Osteocyte (in vitro differentiated cells): ENCODE measurements at places on chromosomes 6 and 20. TPM values are rescaled to one million over a fixed set of nuclear protein-coding genes. Genes with fewer than 3 reads are reported as not detected.
A peak's percentile ranks its signal among the peaks of the same experiment; 100 is the strongest.

DNA sequence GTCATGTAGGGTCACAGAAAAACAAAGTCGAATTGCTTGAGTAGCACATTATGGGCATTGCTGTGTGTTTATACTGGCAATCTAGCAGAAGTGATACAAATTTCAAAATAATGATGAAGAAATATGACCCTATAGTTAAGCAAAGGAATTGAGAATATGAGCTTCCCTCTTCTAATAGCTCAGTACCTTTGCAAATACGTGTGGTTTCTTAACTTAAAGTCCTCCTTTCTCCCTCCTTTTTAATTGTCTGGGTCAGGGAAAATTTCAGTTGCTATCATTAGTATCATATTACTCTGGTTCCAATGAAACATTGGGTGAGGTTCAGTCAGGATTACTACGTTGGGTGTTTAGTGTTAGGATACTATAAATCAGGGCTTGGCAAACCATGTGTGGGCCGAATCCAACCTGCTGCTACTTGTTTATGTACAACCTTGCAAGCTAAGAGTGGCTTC, 166.8 kb upstream of the CARMIL1 start:
- DNase-seq = no peak

DNA sequence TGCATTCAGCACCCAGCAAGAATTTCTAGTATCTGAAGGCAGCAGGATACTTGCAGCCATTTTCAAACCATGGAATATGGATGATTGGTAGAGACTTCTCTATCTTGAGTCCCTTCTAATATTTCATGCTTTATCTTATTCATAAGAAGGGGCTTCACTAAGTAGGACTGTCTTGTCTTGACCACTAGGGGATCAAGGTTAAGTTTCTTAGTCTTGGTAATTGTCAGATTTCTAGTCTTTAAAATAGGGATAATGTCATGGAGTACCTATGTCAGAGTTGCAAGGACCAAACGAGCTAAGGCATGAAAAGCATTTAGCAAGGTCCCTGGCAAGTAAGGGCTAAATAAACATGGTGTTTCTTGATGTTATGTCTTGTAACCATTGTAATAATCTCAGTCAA, 68.5 kb upstream of the ESR1 start:
- DNase-seq = no peak

DNA sequence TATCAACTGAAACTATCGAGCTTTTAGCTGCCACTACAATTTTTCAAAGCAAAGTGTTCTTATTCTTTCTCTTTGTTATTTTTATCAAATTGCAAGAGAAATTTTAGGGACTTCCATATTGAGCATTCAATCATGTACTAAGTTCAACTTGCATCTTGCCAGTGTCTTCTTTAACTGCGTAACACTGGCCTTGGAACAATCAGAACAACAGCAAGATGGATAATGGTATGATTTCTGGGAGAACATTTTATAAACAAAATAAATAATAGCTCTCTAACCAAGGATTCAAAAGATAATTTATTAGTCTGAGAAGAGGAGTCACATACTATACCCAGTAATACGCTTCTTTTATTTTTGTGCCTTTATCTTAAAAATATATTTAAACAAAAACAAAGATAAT, 168.0 kb downstream of the ISM1 start:
- no peak for DNase-seq

DNA sequence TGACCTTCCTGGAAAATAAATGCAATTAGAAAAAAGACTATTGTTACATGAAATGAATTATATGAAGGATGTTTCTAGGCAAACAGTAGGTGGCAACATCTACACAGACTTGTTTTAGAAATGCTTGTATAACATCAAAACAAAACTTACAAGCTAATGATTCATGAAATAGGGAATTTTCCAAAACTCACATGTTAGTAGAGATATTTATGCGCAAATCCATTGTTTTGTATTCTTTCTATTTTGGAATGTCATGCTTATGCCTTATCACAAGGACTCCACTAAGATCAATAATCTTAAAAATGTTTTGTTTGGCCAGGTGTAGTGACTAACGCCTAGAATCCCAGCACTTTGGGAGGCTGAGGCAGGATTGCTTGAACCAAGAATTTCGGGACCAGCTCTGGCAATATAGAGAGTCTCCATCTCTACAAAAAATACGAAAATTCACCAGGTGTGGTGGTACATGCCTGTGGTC, 32.3 kb upstream of the LGSN start:
- DNase-seq = no peak

GRCh38 chr6:6588924-6589709, 597 bp downstream of the LY86 start:
- peak; percentile 21 for DNase-seq

GRCh38 chr6:136751522-136751956, 40.7 kb downstream of the MAP3K5 start:
- DNase-seq = no peak

GRCh38 chr6:44422531-44422930, 35.0 kb downstream of the CDC5L start:
- no peak for DNase-seq

The ZNF334 gene
- total RNA-seq = 3.7 and 4.7 TPM in 2 replicates

DNA sequence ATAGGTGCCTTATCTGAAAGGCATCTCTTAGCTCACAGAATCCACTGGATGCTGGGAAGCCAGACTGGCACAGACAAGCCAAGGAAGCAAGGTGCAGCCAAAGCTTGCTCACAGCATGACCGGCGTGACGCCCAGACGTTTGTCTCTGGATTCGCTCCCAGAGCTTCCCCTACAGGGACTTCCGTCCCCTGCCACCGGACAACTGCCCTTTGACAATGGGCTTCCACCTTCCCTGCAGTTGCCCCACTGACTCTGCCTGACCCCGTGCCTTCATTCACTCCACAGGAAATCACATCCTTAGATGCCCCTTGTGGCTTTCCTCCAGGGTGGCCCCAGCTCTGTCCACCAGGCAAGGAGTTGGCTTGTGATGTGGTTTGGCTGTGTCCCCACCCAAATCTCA, 94.8 kb upstream of the CDH4 start:
- DNase-seq = no peak

DNA sequence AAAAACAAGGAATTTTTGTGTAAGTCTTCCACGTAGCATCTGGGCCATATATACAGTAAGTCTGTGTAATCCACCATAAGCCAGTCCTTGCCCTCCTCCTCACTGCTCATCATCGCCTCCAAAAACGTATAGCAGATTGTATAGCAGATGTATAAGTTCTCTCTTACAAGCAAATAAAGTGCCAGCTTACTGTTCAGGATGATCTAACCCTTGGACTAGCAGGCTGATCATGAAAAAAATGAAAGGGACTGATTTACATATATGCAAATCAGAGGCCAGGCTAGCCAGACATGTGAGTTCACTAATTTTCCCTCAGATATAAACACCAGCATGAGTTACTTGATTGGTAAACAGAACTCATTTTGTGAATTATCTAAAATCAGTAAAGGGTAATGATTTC, 171.5 kb downstream of the LY86 start:
- DNase-seq = no peak

GRCh38 chr20:54078296-54078984, 8.0 kb upstream of the BCAS1 start:
- no peak for DNase-seq

DNA sequence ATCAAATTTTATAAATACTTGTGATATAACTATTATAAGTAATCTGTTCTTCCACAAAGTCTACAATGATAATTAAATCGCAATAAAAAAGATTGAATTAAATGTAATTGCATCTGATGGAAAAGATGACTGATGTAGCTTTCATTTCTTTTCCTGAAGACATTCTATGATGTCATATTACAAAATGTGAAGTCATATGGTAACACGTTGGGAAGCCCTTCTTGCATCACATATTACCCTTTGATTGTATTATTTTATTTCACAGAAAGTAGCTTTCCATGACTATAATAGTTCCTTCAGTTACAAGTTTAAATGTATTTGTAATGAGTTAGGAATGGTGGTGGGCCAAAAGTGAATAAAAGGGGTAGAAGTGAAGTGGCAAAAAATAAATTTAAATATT, 19.0 kb upstream of the OR2B2 start:
- no peak for DNase-seq

DNA sequence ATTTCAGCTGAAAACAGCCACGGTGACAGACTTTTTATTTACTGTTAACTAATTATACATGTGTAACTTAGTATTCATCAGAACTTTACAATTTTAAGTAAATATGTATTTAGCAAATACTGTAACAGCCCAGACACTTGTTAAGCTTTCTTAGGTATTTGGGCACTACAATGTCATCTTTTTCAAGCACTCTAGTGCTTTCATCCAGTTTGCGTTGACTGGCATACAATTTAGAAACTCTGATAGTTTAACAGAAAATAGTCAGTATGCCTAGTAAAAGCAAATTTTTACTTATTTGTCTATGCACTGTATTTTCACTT, 10.6 kb downstream of the RBM39 start:
- DNase-seq = no peak

The TRIM10 gene
- not detected in 2 replicates for total RNA-seq

The PHACTR1 gene
- total RNA-seq = 1.0 and 1.6 TPM in 2 replicates

The C20orf141 gene
- total RNA-seq = not detected in 2 replicates

DNA sequence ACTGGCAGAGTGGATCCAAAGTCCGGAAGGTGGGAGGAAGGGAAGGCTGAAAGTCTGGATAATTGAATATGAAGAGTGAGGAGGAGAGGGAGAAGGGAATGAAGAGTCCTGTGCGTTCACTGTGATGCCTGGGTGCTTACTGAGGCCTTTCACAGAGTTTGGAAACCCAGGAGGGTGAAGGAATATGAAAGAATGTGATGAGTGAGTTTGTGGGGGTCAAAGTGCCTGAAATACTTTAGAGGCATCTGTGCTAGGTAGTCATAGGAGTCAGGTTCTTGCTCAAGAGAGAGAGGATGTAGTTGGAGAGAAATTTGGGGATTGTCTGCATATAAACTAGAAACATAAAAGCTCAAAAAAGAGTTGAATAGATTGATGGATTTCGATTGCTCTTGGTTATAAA, 20.7 kb downstream of the NKX2-4 start:
- no peak for DNase-seq

The BTNL2 gene
- not detected in 2 replicates for total RNA-seq

DNA sequence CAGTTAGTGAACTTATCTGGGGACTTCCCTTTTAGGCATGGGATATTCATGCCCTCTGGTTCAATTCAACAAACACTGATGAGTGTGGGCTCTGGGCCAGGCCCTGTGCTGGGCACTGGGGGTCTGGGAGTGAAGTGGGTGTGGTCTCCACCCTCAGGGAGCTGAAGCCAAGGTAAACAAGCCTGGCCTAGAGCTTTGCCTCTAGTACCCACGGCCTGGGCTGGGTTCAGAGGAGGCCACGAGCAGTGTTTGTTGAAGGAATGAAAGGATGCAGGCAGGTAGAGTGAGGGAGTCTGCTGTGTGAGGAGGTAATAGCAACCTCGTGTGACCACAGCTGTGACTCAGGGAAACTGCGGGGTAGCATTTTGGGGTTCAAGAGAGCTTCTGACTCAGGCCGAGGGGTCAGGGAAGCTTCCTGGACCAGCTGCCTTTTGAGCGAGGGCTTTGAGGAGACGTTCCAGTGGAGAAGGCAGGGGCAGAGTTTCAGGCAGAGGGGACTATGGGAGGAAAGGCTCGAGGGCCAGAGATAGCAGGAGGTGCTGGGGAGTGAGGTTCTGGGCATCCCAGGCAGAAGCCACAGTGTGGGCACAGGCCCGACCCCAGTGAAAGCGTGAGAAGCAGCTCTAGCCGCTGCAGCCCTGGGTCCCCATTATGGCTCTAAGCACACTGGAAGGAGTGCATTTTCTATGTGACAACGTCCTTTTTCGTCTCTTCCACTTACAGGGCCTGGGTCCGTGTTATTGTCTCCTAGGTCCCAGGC, 5.6 kb downstream of the MYLK2 start:
- DNase-seq = no peak

The MANEA gene
- 13.4 and 16.4 TPM in 2 replicates for total RNA-seq

DNA sequence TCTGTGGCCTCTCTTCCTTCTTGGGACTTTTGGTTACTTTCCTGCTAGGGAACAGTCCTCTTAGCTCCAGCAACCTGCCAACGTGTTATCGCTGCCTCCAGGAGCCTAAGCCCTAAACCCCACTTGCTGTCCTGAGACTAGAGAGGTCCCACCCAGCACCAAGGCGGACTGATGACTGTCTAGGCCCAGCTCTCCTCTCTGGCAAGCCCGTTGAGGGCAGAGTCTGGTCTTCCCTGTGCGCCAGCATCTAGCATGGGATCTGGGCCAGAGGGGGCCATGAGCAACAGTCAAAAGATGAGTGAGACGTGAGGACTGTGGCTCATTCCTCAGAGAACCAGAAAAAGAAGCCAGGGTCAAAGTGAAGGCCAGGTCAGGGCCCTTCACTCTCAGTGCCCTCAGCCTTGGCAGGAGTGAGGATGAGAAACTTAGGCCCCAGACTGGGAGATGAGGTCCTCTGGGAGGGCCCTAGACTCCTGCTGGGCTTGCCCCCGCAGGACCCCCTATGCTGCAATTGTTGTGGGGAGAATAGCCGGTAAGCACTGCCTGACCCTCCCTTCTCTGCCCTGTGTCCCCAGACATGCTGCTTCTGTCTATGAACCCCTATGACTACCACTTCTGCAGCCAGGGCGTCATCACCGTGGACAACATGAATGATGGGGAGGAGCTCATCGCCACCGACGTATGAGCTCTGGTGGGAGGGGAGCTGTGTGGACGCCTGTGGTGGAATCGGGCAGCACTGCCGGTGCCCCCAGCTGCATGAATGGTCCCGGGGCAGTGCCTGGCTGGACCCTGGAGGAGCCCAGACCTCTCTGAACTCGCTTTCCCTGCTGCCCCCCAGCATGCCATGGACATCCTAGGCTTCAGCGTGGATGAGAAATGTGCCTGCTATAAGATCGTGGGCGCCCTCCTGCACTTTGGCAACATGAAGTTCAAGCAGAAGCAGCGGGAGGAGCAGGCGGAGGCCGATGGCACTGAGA, 30.9 kb downstream of the MYH7B start:
- DNase-seq = no peak

DNA sequence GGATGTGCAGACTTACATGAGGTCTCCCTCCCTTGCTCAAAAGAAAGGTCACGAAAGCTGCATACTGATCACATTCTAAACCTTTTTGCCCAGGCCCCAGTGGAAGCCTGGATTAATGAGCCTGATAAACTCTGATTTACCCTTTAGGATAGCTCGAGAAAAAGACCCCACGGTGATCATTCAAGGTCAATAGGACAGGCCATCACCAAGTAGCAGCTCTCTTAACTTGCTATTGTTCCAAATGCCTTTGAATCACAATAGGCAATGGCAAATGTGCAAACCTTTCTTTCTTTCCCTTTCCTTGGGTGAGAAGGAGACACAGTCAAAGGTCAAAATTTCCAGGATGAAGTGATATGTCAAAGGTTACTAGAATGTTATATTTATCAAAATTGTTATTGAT, 327.3 kb downstream of the HDGFL1 start:
- DNase-seq = no peak

GRCh38 chr6:134678436-134678889, 271.4 kb downstream of the ALDH8A1 start:
- no peak for DNase-seq

DNA sequence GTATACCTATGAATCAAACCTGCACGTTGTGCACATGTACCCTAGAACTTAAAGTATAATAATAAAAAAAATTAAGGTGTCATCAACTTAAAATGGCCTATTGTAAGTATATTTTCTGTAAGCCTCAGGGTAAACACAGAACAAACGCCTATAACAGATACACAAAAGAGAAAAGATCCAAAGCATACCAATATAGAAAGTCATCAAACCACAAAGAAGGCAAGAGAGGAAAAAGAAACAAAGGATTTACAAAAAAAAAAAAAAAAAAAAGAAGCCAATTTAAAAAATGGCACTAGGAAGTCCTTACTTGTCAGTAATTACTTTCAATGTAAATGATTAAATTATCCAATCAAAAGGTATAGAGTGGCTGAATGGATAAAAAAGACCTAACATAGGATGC, 24.6 kb upstream of the ASF1A start:
- DNase-seq = no peak

The GLP1R gene
- not detected in 2 replicates for total RNA-seq

GRCh38 chr6:89554106-89554505, 84.4 kb downstream of the LYRM2 start:
- DNase-seq = no peak

GRCh38 chr20:52746190-52746589, 226.0 kb upstream of the TSHZ2 start:
- DNase-seq = no peak
